ENCODE measurements at places on chromosomes 4 and X.

DNA sequence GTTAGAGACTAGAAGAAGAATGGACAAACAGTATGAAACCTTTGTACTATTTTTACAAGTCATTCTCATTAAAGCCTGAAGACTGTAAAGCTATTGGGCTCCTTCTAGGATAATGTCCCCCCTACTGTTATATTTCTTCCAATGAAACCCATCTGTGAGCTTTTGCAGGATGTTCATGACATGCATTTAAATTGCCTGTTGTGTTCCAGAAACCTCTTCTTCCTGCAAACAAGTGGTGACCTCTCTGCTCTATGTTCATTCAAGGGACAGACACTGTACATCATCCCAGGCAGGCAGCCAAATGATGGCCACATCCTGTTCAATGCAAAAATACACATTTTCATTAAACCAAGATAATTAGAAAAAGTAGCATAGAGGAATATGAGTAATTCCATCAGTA, 128.0 kb downstream of the C4orf33 start:
- no peak for DNase-seq

GRCh38 chr4:119655111-119655837, 26.7 kb upstream of the PDE5A start:
- DNase-seq, result no peak

DNA sequence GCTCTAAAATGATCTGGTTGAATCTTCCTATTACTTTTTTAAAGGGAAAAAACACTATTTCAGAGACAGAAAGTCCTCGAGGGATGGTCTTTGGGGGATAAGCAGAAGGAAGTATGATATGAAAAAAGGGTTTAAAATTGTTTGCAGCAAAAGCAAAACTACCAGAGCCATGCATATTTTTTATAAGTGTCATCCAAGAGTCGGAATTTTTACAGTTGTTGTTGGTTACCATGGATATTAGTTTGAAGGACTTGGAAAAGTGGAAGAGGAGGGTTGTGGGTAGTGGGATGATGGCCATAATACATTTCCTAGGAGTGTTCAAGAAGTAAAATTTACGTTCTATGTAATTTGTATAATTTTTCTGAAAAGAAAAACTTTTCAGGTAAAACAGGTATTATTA, 134.4 kb downstream of the PCDH7 start:
- DNase-seq, result no peak

DNA sequence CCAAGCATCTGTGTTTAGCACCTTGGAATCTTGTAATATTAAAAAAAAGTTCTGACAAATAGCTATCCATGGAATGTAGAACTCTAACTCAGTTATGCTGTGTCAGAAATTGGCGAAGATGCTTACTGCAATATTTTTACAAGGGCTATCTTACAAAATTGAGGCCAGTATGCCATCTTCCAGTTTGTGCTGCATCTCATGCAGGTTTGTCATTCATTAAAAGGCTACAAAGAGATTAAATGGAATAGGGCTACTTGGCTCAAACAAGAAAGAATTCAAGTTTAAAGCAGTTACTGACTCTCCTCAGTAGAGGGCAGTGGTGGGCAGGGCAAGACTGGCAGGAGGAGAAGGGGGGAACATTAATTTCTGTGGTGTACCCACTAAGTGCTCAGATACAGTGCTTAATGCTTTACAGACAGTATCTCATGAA, 66.5 kb downstream of the SHROOM4 start:
- DNase-seq, result no peak

- DNase-seq, result no peak
These were observed 156.2 kb upstream of the PPP1R2C start for GRCh38 chrX:42934020-42934726.

DNA sequence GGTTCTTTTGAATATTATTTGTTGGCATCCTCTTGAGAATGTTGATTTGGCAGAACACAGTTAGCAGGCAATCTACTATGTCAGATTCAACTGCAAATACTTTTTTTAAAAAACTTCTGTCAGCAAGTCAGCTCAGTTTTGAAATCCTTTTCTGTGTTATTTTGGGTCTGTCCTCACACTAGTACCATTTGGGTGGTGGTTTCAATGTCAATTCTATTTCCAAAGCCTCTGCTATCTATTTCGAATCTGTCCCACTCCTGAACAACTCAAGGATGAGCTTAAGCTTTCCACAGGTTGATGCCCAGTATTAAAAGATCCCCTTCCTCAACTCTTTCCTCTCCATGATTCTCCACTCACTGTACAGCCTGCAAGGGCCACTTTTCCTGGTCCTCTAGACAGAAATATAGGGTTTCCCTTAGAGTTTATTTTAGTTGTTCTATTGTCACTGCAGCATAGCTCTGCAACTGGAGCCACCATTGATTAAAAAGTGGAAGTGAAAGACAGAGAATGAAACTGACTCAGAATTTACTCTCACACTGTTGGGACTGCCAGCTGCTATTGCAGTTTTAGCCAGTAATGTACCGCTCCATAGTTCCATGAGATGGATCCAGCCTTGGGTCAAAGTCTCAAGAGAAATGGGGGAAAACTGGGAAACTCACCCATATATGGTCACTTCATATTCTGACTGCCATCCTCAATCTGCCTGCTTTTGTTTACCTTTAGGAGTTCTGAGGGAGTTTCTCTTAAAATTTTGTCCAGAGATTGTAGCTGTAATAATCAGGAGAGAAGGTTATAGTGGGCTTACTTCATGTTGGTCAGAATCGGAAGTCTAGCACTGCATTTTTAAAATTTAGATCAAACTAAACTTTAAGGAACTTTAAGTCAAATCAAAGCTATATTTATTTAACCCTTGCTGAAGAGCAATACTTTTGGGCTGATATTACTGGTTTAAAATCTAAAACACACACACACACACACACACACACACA, 14.6 kb downstream of the HDX start:
- no peak for DNase-seq

- no peak for DNase-seq
These were observed 191.5 kb downstream of the ARHGAP10 start for GRCh38 chr4:147923381-147923780.

DNA sequence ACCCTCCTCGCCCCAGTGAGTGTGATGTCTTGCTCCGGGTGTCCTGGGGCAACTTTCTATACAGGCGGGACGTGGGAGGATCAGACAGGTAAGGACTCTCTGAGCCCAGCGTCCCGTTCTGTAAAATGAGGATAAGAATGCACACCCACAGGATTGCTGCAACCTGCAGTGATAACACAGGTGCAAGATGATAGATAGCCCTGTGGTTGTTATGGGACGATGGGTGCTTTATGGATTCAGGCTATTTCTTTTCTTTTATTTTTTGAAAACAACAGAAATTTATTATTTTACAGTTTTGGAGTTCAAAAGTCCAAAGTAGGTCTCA, 28.6 kb downstream of the BEX3 start:
- DNase-seq, result no peak

DNA sequence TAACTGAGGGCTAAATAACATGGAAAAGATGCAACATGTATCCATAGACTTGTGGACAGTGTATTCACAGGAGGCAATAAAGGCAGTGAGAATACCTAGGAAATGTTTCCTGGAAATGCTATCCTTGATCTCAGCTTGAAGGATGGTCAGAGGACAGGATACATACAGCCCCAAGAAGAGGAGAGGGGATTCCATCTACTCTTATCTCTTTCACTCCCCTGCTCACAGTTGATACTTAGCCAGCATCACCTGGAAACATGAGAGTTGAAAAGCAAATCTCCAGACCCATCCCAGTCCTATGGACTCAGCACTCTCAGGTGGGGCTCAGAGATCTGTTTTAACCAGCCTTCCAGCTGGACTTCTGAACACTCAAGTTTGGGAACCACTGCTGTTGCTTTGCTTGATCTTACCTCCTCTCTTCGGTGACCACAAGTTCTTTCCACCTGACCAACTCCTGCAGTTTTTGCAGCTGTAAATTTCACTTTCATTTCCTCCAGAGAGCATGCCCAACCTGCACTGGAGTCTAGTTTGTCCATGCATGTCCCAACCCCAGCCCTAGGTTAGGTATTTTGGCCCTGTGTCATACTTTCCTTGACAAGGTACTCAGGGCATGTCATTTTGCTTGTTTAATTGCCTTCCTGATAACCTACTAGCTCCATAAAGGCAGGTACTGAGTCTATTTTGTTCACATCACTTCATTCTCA, 10.4 kb downstream of the RELL1 start:
- no peak for DNase-seq

GRCh38 chr4:17476853-17477252, 35.0 kb downstream of the QDPR start:
- no peak for DNase-seq

- DNase-seq, result no peak
These were observed 40.4 kb downstream of the COL4A6 start for GRCh38 chrX:108397627-108398391.

- no peak for DNase-seq
These were observed 55.9 kb upstream of the LEF1 start for GRCh38 chr4:108224611-108225053.

- DNase-seq, result no peak
These were observed 4.5 kb downstream of the SNX25 start for GRCh38 chr4:185213877-185214276.

GRCh38 chr4:161929956-161930355, 233.8 kb downstream of the FSTL5 start:
- DNase-seq, result no peak

GRCh38 chrX:108664701-108665100, 71.7 kb downstream of the IRS4 start:
- DNase-seq, result no peak

DNA sequence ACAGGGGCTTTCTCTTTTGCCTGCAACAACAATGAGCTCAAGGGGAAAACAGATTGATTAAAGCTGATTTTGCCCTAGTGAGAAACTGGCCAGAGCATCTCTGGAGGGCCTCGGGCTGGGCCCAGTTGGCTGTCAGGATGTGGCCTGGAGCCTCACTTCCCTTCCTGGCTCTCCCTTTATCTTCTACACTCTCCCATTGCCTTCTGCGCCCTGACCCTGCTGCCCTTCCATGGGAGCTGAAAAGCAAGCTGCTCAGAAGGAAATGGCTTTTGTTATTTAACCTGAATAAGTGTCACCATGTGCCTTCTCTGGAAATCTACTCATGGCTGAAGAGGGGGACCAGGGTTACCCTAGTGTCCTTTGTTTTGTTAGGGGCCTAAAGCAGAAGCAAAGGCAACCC, 43.8 kb downstream of the NHSL2 start:
- DNase-seq, result no peak

DNA sequence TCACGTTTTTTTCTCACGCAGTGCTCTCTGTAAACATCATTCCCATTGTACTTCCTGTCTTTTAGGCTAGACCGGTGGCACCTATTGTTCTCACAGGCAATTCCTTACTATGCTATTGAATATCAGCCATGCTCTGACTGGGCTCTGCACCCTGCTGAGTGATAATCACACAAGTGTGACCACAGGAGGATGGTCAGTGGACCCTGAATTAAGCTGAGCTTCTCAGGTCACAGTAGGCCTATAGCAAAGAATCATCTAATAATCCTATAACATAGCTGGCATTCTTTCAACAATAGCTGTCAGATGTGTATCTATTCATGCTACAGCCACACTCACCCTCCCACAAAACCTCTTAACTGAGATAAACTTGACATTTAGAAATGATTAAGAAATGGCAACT, 2399.8 kb upstream of the TENM3 start:
- no peak for DNase-seq

- peak; percentile 90 for DNase-seq
These were observed at the start of gene TLR2 for GRCh38 chr4:153684182-153684970. Gene TLR2, plus strand, starts transcription at chr4:153684280. Its CDS starts 18,628 bp downstream, at chr4:153702908.

- DNase-seq, result no peak
These were observed 178.7 kb downstream of the FBXW7 start for GRCh38 chr4:152357206-152357605.

DNA sequence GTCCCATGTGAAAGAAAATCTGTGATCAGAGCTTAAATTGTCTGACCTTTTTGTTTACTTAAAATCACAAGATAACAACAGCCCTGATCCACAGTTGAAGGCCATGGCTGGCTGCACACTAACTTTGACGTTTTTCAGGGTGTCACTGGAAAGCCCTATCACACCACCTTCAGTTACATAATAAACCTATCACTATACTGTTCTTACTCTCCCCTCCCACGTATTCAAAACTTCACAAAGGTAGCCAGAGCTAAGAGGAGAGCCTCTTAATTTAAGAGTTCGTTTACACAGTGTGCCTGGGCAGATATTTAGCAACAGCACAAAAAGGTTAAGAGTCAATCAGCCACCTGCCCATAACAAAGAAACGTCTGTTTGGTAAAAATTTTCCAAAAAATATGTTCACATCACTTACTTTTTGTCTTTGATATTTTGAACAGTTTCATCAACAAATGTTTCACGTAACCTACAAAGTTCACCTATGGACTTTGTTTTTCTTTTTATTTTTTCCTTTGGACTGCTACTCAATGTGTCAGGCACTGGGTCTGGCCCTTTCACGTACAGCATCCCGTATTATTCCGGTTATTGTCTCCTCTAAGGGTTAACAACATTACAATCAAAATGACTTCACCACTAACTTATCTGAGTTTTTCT, 25.0 kb downstream of the RFC1 start:
- DNase-seq, result no peak

DNA sequence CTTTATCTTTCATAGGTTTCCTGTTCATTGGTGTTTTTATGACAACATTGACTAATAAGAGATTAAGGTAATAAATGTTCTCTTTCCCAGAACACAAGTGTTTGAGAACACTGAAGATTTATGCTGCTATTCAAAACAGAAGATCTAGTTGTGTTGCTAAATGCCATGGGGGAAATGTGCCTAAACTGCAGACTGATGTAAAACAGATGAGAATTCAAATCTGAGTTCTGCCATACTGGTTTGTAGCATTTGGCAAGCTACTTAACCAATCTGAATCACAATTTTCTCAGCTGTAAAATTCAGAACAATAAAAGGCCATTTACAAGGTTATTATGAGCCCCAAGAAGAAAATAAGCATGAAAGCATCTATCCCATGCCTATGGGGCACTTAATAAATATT, 2.3 kb downstream of the SLC10A6 start:
- DNase-seq, result no peak

Data from suprapubic skin (tissue), 4 donors.